ENCODE measurements at places on chromosomes 2 and 18.

- DNase-seq = no peak
Observed at GRCh38 chr2:170680172-170680941, 34.8 kb upstream of the SP5 start.

DNA sequence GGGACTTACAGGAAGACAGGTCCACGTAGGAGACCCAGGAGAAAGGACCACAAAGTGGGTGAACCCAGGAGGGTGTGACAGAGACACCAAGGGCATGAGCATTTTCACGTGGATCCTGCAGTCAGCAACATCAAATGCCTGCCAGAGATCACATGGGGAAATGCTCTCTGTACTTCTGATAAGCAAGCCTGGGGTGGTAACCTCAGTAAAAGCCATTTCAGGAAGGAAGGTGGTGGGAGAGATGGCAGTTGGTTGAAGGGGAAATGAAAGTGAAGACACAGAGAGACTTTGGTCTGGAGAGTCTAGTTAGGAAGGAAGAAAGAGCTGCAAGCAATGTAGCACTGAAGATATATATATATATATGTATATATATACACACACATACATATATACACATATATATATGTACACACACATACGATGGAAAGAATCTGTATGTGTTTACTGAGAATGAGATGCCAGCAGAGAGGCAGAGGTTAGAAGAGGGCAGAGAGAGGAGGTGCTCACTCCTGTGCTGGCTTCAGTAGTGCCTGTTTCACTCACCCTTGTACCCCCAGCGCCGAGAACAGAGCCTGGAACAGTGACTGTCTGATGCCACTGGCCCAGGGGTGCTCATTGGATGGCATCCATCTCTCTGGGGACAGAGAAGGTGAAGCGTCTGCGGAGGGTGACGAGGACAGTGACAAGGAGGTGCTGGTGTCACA, 314.9 kb downstream of the AFF3 start:
- DNase-seq = peak; percentile 28

GRCh38 chr2:32851777-32852439, 94.8 kb upstream of the LTBP1 start:
- no peak for DNase-seq

DNA sequence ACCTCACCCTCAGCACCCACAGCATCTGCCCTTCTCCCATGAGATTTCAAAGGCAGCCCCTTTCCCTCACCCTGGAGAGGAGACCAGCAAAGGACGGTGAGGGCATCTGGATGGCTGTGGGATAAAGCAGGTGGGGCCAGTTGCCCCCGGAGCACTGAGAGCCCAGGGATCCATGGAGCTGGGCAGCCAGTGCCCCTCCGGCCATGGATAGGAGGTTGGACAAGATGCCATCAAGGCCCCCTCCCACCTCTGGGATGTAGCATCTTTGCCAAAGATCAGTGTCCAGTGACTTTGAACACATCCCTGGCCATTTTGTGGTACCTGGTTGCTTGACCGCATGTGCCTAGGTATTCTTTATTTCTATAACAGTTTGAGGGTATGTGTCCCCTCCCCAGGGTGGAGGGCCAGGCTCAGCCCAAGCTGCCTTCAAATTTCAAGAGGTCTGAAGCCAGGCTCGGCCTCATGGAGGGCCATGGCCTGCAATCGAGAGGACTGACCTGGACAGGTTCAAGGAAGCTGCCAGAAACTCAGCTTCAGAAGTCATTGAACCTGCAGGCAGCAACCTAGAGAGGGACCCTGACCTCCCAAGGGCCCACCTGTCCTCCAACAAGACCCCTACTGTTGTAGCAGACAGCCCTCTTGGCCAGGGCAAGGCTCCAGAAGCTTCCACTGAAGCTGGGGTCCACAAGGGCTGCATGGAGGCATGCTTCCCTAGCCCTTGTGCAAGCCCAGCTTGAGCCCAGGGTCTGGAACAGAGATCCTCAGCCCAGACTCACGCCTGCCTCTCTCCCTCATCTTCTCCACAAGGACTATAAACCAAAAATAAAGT, 55.5 kb upstream of the BIN1 start:
- no peak for DNase-seq

GRCh38 chr18:78699499-78699898, 280.1 kb upstream of the SALL3 start:
- DNase-seq = no peak

DNA sequence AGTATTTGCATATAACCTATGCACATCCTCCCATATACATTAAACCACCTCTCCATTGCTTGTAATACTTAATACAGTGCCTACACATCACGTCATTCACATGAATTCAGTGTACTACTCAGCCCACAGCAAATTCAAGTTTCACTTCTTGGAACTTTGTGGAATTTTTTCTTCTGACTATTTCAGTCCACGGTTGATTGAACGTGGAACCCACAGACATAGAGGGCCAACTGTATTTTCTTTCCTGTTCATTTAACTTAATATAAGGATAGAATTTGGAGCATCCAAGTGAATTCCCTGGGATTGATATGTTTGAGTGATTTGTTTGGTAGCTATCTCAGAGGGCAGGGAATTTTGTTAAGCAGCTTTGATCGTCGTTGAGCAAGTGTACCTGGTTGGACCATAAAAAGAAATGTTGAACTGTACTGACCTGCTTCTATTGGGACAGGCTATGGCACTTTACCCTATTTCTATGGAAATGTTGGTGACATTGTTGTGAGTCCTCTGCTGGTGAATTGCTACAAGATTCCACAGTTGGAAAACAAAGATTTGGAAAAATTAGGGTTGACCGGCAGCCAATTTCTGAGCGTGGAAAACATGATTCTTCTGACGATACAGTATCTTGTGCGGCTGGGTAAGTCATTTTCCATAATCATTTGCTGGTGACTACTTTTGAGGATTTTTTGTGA, 156.6 kb downstream of the ESCO1 start:
- no peak for DNase-seq

DNA sequence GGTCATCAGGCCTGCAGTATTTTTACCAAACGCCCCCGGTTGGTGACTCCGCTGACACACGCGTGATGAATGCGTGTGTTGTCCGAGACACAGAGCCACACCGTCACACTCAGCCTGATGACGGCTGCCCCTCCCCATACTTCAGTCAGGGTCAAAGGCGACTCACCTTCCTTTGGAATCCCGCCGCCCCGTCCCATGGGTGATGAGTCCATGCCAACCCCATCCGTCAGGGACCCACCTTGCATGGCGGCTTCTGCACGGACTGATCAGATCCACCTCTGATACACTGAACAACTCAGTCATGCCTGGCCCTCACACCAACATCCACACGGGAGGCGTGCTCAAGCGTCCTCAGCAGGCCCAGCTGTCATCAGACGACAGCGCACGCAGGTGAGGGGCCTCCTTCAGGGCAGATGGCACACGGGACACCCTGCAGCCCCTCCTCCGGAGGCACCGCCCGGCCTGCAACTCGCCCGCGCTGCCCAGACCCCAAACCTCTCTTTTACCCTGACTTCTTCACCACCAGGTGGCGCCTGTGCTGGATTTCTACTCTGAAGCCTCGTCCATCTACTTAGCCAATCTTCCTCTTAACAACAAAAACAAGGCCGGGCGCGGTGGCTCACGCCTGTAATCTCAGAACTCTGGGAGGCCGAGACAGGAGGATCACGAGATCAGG, 89.2 kb downstream of the ZNF516 start:
- no peak for DNase-seq

- DNase-seq = no peak
Observed at GRCh38 chr18:22933966-22934423, 867 bp downstream of the RBBP8 start.

GRCh38 chr2:234033174-234033573, 17.3 kb upstream of the SPP2 start:
- no peak for DNase-seq

- no peak for DNase-seq
Observed at GRCh38 chr2:237459741-237460174, 27.3 kb upstream of the MLPH start.

DNA sequence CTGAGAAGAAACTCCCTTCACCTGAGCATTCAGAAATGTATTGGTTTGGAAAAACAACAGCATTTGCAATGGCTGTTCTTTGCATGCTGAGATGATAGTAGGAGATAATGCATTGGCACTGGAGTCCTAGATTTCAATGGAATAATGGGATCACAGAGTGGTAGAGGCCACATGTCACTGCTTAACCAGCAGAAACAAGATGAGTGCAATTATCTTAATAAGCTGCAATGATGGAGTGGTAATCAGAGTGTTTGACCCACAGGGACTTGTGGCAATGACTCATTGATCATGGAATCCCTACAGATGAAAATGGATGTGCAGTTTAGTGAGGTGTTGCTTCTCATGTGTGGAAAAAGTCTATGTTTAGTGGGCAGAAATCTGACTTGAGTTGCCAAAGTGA, 218.8 kb upstream of the ZEB2 start:
- no peak for DNase-seq

- no peak for DNase-seq
Observed at GRCh38 chr2:103898561-103898960, 955.4 kb upstream of the POU3F3 start.

DNA sequence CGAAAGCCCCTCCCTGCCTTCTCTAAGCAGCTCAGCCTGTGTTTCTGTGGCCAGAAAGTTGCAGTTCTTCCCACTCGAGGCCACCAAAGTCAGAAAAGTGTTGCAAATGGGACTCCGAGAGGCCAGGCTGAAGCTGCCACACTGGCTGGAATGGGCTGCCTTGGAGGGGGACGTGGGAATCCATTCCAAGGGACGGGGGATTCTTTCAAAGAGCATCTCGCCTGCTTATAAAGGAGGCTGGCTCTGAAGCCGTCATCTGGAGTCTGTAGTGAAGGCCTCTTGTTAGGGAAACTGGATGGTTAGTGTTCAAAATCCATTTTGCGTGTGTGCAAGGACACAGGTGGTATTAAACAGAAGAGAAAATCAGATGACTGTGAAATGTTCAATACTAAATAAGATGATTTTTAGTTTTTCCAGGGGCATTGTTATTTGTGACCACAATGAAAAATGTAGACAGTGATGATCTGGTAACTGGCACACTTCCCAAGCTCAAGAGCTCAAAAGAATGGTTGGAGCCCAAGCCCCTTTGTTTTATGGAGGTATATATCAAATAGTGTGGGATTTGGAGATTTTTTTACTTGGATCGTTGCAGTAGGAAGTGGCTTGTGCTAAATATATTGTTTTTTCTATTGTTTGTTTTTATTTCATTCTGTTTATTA, 782 bp downstream of the FAM228B start:
- no peak for DNase-seq

DNA sequence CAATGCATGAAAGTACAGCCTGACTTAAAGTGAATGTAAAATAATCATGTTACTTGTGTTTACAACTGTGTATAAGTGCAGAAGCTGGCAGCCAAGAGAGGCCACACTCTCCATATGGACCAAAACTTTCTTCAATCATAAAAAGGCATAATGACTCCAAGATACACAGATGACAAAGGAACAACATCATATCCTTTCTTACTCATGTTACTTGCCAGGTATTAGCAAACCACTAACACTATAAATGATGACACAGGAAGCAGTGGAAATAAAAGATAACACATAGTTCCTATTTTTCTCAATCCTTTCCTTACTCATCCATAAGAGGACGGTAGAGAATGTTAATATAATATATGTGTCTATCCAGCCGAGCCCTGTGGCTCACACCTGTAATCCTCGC, 400.0 kb upstream of the CDH2 start:
- no peak for DNase-seq

GRCh38 chr2:150051004-150051403, 436.5 kb downstream of the RND3 start:
- no peak for DNase-seq

DNA sequence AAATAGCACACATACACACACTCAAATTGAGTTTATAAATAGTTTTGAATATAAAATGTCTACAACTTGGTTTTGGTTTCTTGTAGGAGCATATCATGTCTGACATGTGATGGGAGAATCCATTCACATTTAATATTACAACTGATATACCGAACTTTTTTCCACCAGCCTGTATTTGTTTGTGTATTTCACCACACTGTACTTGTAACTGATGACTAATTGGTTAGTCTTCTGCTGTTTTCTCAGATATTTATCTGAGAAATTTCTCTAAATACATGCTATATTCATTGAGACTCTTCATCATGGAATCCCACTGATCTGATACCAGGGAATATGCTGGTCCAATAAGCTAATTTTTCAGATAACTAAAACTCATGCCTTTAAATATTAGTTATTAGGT, 56.3 kb upstream of the UBXN4 start:
- no peak for DNase-seq

DNA sequence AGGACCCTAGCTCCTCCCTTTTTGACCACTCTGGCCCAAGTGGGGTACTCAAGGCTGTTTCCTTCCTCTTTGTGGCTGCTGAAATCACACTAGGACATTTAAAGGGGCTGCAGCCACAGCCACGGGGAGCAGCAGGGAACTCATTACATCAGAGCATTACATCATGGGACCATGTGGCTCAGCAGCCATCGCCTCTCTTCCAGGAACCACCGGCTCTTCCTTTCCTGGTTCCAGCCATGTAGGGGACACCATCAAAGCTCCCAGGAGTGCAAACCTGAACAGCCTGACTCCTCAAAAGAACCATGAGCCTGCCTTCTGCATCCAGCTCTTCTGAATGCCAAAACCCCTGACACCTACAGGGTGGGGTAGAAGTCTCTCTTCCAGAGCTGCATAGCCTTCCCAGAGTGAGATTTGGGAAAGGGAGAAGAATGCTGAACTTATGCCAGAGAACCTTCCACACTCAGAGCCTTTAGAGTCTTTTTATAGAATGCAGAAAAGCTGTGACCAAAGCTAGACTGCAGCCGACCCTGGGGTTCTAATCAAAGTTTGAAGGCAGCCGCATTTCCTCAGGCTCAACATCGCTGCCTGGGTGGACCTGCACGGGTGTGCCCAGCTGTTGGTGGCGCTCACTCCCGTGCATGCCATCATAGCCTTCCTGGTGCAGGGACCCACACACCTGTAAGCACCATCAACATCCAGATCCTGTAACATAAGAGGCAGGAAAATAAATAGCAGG, 121.7 kb downstream of the KLHL29 start:
- no peak for DNase-seq

DNA sequence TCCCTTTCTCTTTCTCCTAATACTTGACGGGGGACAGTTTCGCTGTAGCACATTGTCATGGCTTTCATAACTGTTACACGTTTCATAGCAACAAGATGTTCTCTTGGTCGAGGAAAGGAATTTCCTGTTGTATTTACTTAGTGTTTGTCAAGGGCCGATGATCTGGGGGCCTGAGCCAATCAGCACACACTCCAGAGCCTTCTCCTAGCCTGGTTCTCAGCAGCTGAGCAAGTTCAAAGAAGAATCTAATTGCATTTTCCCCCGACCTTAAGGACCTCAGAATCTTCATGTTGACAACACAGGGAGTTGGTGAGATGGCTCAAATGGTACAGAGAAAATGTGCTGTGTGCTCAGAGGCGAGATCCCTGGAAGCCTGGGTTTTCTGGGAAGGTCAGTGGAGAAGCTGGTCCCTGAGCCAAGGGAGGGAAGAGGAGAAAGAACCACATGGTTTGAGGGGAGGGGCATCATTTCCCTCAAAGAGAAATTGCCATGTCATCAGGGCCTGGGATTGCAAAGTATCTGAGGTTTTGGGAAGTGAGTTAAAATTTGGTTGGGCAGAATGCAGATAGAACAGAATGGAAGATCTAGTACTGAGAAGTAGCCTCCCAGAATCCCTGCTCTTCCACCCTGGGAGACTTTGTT, 76.9 kb upstream of the AGAP1 start:
- DNase-seq = no peak

All from stimulated activated naive CD4-positive, alpha-beta T cell (primary cell).